ENCODE measurements at places on chromosomes 2 and 18. TPM values are rescaled to one million over a fixed set of nuclear protein-coding genes. Genes with fewer than 3 reads are reported as not detected.

CENPA gene
- total RNA-seq = 0.23 TPM

TDRD15 gene
- 1.9 TPM for total RNA-seq

REG3G gene
- total RNA-seq = not detected

ACVR1C gene
- total RNA-seq = 0.09 TPM

OSBPL6 gene
- total RNA-seq = 2.4 TPM
